Natural killer cell treated with Interleukin-12 subunit alpha and Interleukin-12 subunit beta and Interleukin-15 and Interleukin-18, amount 100 ng/mL, for 72 hours (primary cell): ENCODE measurements at places on chromosomes 2 and 18.

DNA sequence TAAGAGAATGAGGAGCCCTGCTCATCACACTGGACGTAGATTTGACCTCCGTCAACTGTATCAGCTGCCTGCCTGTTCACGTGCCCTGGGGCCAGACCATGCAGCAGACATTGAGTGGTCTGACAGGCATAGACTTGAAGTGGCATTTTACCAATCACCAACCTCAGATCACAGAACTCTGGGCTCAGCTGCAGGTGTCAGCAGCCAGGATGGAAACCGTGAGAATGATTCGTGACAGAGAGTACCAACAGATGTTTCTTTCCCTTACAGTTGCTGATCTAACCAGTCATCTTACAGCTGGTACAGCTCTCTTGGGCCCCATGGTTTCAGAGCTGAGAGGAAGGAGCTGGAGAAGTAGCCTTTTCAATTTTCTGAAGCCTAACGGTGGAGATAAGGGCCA is 148.9 kb downstream of the EN1 start:
- no peak for DNase-seq

- peak; percentile 58 for DNase-seq
These were observed 44.0 kb upstream of the HPCAL1 start for GRCh38 chr2:10258726-10259125.

- DNase-seq = no peak
These were observed 28.6 kb downstream of the BOD1L2 start for GRCh38 chr18:57175532-57175931.

- DNase-seq = no peak
These were observed 316.2 kb downstream of the EPHA4 start for GRCh38 chr2:221255862-221256261.

- DNase-seq = no peak
These were observed 30.1 kb upstream of the PNO1 start for GRCh38 chr2:68127358-68128242.

DNA sequence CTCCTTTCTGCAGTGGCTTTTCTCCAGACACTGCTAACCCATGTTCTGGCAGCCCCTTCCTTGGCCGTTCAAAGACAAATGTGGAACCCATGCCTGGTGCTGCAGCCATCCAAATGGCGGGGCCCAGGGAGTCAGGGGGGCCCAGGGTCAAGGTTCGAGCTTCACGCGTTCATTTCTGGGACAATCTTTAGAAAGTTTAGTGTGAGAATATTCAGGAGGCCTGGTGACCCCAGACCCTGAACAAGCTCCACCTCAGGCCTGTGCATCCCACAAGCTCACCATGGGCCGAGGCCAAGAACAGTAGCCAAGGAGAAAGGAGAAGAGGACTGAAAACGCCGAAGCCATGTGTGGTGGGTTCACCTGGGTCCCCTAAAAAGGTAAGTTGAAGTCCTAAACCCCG is 54.4 kb downstream of the ANKMY1 start:
- DNase-seq = no peak

DNA sequence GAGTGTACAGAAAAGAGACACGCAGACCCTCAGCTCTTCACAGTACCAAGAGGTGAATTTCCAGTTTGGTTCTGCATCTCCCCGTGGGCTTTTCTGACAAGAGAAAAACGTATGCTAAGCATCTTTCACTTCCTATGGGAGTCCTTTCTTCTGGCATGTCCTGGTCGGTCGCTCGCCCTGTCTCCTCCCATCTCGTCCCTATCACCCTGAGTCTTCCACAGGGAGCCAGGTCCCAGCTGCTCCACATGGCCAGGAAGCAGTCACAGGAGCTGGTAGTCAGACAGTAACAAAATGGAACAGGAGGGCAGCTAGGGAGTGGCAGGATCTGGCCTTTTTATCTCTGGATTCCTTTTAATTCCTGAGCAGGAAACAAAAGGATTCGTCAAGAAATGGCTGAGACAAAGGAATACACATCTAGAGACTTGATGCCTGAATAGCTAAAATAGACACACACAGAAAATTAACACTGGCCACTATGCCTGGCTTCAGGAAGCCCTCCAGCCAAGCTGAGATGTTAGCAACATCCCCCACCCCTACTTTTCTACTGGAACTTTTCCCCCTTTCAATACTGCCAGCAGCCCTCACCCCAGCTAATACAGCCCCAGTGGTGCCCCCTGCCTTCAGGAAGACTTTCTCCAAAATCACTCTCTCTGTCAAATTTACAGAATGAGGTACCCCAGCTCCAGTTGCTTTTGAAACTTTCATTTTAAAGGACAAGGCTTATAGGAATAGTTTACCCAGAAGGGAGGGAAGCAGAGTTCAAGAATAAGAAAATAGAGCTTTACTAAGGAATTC is 136.1 kb downstream of the DNER start:
- DNase-seq = no peak

- no peak for DNase-seq
These were observed 11.5 kb downstream of the IGFBP5 start for GRCh38 chr2:216683846-216684245.

GRCh38 chr18:14943486-14943885 is 195.5 kb downstream of the ANKRD30B start:
- DNase-seq = no peak

DNA sequence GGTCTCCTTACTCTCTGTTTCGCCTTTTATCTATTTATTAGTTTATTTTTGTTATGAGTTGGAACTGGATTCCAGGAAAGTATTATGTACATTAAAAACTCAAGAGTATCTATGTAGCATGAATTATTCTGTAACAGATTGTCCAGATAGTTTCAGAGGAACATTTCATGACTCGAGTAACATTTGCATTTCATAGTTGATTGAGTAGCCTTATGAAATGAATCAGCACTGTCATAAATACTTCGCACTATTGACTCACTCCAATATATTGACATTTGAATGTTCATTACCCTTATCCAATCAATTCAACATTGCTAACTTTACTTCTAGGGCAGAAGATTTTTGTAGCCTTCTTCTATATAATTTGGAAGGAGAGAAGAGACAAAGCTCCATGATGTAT is 11.3 kb upstream of the VRK2 start:
- DNase-seq = no peak

- no peak for DNase-seq
These were observed 146.0 kb upstream of the PGAP1 start for GRCh38 chr2:197072533-197072932.

GRCh38 chr18:41096504-41096903 is 858.5 kb upstream of the PIK3C3 start:
- DNase-seq = no peak

- no peak for DNase-seq
These were observed 5.7 kb downstream of the FAM237A start for GRCh38 chr2:206647985-206648384.

DNA sequence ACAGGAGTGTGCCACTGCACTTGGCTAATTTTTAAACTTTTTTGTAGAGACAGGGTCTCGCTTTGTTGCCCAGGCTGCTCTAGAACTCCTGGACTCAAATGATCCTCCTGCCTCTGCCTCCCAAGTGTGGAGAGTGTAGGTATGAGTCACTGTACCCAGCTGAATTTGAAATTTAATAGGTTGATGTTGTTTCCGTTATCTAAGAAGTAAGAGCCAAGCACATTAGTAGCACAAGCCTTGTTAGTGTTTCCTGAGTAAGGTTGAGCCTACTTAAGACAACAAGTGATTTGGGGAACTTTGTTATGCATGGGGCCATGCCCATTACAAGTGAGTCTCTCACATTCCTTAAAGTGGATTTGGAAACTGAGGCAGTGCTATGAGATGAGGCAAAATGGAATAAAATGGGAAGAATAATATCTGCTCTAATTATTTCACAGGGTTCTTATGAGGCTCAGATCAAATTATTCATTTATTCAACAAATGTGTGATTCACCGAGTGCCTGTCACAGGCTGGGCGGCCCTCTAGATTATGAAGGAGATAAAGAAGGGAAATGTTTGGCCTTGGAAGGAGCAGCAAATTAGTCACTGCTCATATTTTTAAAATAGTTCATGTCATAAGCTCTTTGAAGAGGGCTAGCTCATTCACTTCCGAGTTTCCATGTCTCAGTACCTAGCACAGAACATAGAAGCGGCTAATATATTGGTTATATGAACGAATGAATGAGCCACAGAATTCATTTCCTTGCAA is 217.2 kb downstream of the LDLRAD4 start:
- DNase-seq = no peak

GRCh38 chr2:810397-810796 is 133.2 kb upstream of the TMEM18 start:
- no peak for DNase-seq

- DNase-seq = no peak
These were observed 59.4 kb downstream of the OSR1 start for GRCh38 chr2:19299032-19299431.

GRCh38 chr2:186575302-186575701 is 14.6 kb upstream of the ITGAV start:
- DNase-seq = no peak

- DNase-seq = no peak
These were observed 255.2 kb upstream of the NRP2 start for GRCh38 chr2:205427112-205427511.

DNA sequence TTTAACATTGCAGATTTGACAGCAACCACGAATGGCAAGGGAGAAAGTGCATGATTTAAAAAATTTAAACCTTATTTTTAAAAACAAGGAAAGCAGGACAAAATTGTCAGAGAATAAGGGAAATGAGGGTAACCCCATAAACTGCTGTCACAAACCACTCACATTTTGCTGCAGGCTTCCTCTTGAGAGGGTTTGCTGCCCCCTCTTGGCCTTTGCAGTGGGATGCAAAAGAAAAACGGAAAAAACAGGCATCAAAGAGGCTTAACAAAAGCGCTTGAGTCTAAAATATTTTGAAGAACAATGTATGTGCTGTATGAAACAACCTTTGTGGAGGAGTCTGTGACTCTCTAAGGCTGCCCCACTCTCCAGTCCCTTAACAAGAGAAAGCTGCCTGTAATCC is 91.6 kb downstream of the TMX3 start:
- DNase-seq = no peak

DNA sequence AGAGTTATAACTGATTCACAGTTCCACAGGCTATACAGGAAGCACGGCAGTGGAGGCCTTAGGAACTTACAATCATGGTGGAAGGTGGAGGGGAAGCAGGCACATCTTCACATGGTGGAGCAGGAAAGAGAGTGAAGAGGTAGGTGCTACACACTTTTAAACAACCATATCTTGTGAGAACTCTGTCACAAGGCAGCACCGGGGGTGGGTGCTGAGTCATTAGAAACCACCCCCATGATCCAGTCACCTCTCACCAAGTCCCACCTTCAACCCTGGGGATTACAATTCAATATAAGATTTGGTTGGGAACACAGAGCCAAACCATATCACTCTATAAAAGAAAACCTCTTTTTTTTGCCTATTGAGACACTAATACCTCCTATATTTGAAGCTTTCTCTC is 1108.5 kb upstream of the CDH2 start:
- DNase-seq = no peak

DNA sequence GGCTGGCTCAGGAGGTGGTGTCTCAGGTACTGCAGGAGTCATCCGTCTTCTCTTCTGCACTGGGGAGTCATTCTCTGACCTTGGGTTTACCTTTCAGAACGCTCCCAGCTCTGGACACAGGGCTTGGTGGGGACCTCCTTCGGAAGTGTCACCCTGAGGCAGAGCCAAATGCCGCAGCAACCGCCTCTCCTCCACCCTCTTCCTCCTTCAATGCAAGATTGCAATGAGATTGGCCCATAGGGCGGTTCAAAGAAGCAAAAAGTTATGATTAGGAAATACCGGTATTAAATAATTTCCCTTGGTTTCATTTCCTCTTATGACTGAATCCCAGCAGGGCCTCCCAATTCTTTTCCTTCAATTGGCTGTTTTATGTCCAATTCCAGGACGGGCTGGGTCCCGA is 178.8 kb downstream of the ACKR3 start:
- no peak for DNase-seq

DNA sequence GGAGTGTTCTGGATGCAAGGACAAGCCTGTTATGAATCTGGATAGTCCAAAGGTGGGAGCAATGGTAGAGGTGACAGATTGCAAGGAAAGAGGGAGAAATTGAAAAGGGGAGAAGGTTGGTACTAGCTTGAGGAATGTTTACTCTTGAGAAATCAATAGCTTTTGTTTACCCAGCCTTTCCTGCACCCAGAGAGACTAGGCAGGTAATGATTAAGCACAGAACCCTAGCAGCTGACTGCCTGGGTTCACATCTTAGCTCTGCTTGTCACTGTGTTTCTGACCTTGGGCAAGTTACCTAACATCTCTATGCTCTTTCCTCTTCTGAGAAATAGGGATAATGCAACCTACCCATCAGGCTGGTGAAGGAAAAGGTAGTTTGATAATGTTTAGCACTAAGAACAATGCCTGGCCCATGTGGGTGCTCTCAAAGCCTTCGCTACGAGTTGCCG is 178.6 kb downstream of the MGAT5 start:
- no peak for DNase-seq

- DNase-seq = no peak
These were observed 140.3 kb downstream of the ARL6IP6 start for GRCh38 chr2:152858594-152859265.

DNA sequence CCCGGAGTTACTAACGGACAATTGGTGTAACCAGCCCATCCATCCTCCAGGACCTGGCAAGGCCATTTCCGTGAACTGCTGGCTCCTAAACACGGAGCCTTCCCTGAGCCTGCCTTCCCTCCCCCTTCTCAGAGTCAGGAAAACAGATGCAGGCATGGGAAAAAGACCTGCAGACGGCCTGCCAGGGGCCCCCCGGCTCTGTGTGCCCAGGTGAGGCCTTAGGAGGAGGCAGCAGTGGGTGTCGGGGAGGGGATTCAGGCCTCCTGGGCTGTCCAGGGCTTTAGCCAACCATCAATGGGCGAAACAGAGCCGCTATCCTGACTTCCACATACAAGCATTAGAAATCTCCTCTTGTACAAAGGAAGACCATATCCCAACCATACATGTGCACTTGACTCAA is 68.3 kb upstream of the BOD1L2 start:
- no peak for DNase-seq

GRCh38 chr2:46010925-46011490 is 286.2 kb upstream of the EPAS1 start:
- no peak for DNase-seq

GRCh38 chr2:99555404-99555803 is 65.6 kb upstream of the REV1 start:
- no peak for DNase-seq

- DNase-seq = no peak
These were observed 150.1 kb upstream of the DLGAP1 start for GRCh38 chr18:4605212-4605611.

- no peak for DNase-seq
These were observed 25.3 kb upstream of the TNP1 start for GRCh38 chr2:216885117-216885553.
